Stimulated activated CD8-positive, alpha-beta memory T cell treated with anti-CD3 and anti-CD28 coated beads, Interleukin-2, amount 100 ng/mL, for 1 hour (primary cell): ENCODE measurements at places on chromosomes 12 and 14.

GRCh38 chr14:28656704-28657255 is 109.8 kb upstream of the FOXG1 start:
- DNase-seq: no peak

DNA sequence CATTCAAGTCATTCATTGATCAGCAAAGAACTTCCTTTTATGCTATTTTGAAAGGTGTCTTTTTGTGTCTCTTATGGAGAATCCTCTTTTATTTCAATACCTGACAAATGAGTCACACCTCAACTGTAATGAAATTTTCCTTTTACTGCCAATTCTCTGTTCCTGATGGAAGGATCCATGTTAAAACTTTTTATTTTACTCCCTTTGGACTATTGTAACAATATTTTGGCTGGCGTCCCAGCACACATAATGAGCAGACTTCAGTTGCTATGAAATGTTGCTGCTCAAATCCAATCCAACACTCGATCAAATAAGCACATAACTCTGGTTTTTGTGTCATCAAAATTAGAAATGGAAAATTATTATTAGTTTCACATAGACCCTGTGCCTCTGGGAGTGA is 21.9 kb upstream of the SLC15A5 start:
- no peak for DNase-seq

GRCh38 chr14:34436960-34437728 is 24.9 kb downstream of the SPTSSA start:
- DNase-seq: no peak

GRCh38 chr12:89907659-89908058 is 199.0 kb upstream of the ATP2B1 start:
- DNase-seq: no peak

DNA sequence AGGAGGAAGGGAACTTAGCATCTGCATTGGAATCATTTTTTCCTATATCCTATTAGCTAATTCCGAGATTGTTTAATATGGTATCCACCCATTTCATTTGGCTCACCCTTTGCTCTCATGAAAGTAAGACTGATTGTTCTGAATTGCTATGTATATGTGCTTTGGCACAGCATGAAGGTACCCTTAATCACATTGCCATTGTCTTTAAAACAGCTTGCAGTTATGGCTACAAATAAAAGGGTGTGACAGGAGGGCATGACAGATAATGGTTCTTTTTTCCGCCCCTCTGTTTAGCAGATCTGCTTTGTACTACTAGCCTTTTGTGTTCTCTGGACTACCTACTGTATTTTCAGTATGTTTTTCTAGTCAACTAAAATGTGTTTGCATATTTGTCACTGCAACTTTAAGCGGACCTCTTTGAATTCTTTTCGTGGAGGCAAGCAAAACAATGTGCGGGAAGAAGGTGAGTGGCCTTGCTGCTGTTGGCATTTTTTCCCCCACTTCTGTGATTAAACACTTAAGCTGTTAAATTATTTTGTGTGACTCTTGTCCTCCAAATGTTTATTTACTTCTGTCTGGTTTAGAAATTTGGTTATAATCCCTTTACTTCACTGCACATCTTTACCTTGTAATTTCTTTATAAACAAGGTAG is 35.8 kb downstream of the FBXO34 start:
- DNase-seq: no peak

- no peak for DNase-seq
Observed at GRCh38 chr12:131187602-131188001, 233.9 kb downstream of the ADGRD1 start.

GRCh38 chr14:76065519-76065918 is 80.0 kb downstream of the IFT43 start:
- no peak for DNase-seq

- DNase-seq: no peak
Observed at GRCh38 chr12:99911967-99912366, 72.8 kb downstream of the ANKS1B start.

DNA sequence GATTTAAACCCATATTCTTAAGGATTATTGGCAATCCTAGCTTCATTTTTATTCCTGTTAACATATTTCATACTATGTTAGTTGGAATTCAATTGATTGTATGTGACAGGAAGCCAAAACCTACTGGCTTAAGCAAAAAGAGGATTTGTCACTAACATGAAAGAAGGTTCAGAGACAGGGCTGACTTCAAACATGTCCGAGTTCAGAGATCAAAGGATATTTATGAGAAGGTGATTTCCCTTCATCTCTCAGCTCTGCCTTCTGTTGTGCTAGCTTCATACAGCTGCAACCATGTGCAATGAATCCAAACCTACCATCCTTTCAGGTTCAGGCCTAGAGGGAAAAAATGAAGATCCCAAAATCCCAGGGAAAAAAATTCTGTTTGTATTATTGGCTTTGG is 349.7 kb downstream of the ATP23 start:
- DNase-seq: no peak

DNA sequence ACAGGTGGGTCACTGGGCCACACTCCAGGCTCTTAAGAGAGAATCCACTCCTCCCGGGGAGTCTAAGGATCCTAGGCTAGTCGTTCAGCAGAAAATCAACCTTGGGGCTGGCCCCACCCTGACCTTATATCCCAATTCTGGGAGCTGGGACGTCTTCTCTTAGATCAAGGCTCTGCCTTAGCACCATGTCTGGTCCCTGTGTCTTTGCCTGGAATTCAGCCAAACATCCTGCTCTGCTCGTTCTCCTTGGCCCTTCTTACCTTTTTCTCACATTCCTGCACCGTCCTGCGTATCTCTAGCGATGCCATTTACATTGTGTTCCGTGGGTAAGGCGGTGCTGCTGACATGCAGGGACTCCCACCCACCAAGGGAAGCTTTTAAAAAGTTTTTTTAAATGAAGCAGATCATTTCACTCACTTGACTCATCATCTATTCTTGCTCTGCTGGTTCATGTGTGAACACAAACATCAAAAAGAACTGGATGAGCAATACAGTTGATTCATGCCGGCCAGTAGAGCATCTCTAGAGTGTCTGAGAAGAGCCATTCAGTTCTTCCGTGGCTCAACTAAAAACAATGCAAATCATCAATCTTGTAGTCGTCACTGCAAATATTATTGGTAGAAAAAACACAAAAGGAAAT is 50.2 kb downstream of the KCNK13 start:
- no peak for DNase-seq

DNA sequence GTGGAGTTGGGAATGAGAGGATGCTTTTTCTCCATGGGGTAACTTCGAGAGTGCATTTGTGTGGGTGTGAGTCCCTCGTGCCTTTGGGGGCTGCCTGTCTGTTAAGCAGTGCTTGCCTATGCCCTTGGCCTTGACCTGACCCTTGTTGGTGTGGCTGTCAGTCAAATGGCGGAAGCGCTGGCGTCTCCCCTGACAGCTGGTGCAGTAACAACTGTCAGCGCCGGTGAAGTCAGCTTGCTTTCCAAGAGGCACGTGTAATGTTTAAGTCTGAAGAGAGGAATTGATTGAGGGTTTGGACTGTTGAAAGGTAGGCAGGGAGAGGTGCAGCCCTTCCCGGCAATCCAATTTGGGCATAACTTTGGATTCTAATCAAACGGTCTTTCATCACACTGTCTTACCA is 211.3 kb downstream of the AACS start:
- DNase-seq: no peak

DNA sequence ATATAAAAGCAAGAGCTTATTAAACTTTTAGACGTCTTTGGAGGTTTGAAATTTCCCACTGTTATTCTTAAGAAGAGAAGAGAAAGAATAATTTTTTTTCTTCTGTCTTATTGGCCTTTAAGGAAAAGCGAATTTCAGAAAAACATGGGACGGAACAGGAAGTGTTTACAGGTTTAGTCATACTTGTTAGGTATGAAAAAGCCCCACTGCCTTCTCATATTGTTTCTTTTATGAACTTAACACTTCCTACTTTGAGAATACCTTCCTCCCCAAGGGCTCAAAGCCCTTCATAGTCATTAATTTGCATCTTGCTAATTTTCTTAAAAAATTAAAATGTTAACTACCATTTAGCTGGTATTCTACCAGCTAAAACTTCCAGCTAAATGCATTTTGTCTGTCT is 82.0 kb downstream of the ETV6 start:
- no peak for DNase-seq

DNA sequence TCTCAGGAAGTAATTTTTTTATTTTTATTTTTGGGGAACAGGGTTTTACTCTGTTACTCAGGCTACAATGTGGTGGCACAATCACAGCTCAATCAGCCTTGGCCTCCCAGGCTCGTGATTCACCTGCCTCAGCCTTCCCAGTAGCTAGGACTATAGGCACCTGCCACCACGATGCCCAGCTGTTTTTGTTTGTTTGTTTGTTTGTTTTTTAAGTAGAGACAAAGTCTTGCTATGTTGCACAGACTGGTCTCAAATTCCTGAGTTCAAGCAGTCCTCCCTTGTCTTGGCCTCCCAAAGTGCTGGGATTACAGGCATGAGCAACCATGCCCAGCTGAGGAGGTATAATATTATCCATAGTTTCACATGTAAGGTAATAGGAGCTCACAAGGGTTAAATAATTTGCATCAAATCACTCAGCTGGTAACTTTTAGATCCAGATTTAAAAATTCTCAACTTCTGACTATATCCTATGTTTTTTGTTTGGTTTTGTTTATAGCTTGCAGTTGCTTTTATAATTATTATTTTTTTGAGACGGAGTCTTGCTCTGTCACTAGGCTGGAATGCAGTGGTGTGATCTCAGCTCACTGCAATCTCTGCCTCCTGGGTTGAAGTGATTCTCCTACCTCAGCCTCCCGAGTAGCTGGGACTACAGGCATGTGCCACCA is 629.3 kb downstream of the DIO2 start:
- DNase-seq: no peak
